ENCODE measurements at places on chromosomes 6 and 20.

DNA sequence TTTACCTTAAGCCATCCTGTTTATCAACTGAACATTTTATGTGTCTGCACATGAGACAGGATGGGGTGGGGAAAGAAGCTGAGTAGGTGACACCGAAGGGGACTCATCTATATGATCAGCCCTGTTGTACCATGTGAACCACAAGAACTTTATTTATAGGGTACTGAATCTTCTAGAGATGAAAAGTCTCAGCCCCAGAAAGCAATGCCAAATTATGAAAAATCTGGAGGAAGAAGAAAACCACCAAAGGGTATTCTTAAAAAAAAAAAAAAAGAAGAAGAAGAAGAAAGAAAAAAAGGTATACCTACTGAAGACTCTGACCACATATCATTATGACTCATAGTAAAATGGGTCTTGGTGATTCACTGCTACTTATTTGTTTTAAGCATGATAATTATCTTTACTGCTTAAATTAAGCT lies 39.8 kb upstream of the HBS1L start:
- H3K27ac ChIP-seq, result no peak overlapping the region
- peak; percentile 53 for DNase-seq
- H3K4me1 ChIP-seq, result peaks cover 13% of the 10 kb centered on the region
- no peak overlapping the region for H3K4me3 ChIP-seq
- H3K27me3 ChIP-seq, result peaks cover 5% of the 10 kb centered on the region

- no peak for DNase-seq
- no peaks in the 10 kb centered on the region for H3K27me3 ChIP-seq
- H3K4me1 ChIP-seq, result no peaks in the 10 kb centered on the region
- H3K36me3 ChIP-seq, result no peaks in the 10 kb centered on the region
- no peak overlapping the region for H3K27ac ChIP-seq
These were observed 92.2 kb upstream of the CNKSR3 start for GRCh38 chr6:154602708-154603107.

- H3K4me1 ChIP-seq, result peaks cover 27% of the 10 kb centered on the region
- H3K36me3 ChIP-seq, result no peaks in the 10 kb centered on the region
- no peak overlapping the region for H3K4me3 ChIP-seq
- no peak overlapping the region for H3K27ac ChIP-seq
- no peaks in the 10 kb centered on the region for H3K27me3 ChIP-seq
- peak; percentile 33 for DNase-seq
These were observed 91.7 kb downstream of the CD24 start for GRCh38 chr6:106882601-106883518.

- H3K27me3 ChIP-seq, result no peaks in the 10 kb centered on the region
- no peak overlapping the region for H3K27ac ChIP-seq
- DNase-seq, result peak; percentile 23
- no peak overlapping the region for H3K4me3 ChIP-seq
- H3K4me1 ChIP-seq, result peaks cover 7% of the 10 kb centered on the region
These were observed 110.3 kb upstream of the TCF21 start for GRCh38 chr6:133778414-133779130.

Data from PC-3 (cell line).